Epithelial cell of prostate (primary cell): ENCODE measurements at places on chromosomes 6 and 20.
A peak's percentile ranks its signal among the peaks of the same experiment; 100 is the strongest.

DNA sequence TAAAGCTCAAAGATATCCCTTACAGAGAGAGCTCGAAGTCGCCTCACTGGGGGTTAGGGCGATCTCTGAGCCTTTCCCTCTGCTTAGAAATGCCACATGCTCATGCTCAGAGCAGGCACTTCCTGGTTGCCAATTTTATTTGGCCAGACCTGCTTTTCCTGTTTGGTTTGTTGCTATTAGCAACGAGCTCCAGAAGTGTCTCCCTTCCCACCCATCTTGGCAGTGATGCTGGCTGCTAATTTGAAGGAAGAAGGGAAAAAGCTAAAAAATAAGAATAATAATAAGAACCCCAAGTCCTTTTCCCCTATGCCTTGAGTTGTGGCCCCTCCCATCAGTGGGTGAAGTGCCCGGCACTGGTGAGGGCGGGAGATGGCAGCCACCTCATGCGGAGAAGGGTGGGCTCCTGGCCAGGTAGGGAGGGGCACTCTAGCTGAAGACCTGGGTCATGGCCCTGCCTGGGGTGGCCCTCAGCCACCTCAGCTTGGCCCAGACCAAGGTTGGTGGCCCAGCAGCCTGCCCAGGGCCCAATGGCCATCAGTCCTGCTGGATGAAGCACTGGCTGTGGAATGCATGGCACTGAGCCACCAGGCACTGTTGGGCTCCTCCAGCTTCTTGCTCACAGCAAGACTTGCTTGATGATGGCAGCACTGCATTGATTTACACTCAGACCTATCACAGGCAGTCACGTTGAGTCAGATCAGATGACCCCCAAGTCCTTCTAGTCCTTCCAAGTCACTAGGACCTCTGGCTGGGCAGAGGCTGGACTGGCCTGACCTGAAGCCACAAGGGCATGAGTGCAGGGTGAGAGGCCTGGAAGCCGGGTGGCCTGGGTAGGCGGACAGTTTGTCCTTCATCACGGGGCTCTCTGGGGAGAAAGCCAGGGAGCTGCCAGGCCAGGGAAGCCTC lies 79.0 kb downstream of the SYNJ2 start:
- DNase-seq = peak; percentile 78

- no peak for DNase-seq
These were observed 536 bp downstream of the ZFP57 start for GRCh38 chr6:29680416-29680815.

DNA sequence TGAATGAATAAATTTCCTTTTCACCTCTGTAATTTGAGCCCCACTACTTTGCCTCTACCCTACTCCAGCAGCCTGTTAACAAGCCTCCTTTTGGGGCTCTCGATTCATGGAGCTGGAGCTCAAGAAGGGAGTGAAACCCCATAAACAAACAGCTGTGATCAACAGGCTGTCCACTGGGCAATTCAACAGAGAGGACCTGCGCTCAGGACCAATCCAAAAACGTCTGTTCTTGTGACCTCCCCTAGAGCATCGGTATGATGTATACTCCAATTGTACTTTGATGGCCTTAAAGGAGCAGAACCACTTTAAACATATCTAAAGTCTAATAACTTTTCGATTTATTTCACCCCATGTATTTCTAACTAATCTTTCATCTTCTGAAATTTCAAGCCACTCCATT lies 37.4 kb downstream of the HIVEP2 start:
- DNase-seq = no peak

GRCh38 chr20:13441388-13441787 lies 197.3 kb downstream of the TASP1 start:
- DNase-seq = no peak

GRCh38 chr6:112289038-112289566 lies 34.7 kb upstream of the LAMA4 start:
- no peak for DNase-seq

- DNase-seq = no peak
These were observed 223.7 kb downstream of the TAF4 start for GRCh38 chr20:61841966-61842365.

DNA sequence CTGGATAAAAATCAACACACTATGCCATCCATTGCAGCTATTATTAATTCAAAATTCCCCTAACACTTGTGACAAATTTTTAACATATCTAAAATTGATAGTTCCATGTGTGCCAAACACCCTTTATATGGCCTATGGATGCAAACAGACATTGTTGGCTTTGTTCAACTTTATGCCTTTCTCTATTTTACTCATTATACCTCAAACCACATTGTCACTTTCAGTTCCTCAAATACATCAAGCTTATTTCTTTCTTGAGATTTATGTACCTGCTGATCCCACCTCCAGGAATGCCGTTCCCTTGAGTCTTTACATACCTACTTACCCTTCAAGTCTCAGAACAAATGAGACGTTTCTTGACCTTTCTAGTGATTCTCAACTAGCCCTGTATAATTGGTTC lies 193.5 kb upstream of the PLN start:
- no peak for DNase-seq

- no peak for DNase-seq
These were observed 69.1 kb upstream of the PBOV1 start for GRCh38 chr6:138287144-138287955.

GRCh38 chr6:5562277-5562676 lies 301.0 kb downstream of the FARS2 start:
- no peak for DNase-seq

GRCh38 chr6:128161263-128161662 lies 260.4 kb upstream of the THEMIS start:
- no peak for DNase-seq

GRCh38 chr6:90222724-90223198 lies 73.9 kb downstream of the BACH2 start:
- DNase-seq = peak; percentile 94

DNA sequence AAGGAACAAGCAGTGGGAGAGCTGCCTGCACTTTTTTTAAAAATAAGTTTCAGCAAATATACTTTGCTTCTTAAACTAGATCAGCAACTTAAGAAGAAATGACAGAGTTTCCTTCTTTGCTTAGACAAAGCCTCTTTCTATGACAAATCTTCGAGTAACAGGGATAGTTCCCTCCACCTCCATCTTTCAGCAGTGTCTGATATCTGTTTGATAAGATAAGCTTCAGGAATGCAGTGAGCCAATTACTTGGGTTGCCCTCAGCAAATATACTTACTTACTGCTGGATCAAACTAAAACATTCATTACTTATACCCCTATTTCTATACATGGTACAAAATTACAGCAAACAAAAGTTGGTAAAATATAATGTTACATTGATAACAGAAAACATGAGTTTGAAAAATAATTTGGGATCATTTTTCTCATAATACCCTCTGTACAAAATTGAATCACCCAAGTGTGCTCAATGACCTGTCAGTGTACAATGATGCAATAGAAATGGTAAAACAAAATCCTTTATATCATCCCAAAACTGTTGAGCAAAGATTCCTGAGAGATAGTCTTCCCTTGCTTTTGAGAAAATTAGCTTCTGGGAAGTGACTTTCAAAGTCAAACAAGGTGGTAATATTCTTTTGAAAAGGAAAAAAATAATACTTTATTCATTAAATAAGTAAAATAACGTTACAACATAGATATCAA lies 24.5 kb downstream of the FRK start:
- no peak for DNase-seq

GRCh38 chr6:6283746-6284145 lies 36.7 kb downstream of the F13A1 start:
- DNase-seq = no peak

DNA sequence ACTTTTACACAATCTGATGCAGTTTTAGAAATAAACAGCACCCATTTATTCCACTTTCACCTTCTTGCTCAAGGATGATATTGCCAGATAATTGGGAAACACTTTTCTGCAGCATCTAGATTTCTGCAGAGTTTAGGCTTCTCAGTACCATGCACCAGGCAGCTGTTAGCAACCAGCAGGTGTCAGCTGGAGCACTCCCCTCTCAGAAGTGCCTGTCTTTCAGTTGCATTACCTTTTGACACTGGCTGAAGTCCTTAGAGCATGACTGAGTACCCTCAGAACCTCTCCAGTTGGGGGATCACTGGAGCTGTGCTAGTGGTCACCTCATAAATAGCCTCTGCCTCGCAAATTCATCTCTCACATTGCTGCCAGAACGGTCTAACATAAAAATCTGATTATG lies 91.2 kb downstream of the DNAH8 start:
- DNase-seq = no peak
